Stimulated activated naive CD4-positive, alpha-beta T cell (primary cell): ENCODE measurements at places on chromosomes 16 and 17.

DNA sequence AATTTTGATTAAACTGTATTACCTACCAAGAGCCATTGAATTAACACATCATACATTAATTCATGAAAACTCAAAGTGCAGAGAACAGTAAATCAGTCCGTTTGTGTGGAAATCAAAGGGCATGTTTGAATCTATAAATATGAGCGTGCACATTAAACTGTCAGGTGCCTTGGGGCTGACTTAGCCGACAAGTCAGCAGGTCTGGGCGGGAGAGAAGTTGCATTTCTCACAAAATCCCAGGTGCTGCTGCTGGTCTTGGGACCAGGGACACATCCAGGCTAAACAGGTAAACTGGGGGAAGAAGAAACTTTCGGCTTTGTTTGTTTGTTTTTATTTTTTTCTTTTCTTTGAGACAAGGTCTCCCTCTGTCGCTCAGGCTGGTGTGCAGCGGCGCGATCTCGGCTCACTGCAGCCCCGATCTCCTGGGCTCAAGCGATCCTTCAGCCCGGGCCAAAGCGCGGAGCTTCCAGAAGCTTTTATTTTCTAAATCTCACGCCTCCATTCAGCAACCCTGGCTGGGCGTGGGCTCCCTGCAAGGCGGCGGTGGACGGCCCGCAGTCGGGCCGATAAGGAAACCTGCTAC, 213.9 kb downstream of the MRTFB start:
- DNase-seq, result no peak

DNA sequence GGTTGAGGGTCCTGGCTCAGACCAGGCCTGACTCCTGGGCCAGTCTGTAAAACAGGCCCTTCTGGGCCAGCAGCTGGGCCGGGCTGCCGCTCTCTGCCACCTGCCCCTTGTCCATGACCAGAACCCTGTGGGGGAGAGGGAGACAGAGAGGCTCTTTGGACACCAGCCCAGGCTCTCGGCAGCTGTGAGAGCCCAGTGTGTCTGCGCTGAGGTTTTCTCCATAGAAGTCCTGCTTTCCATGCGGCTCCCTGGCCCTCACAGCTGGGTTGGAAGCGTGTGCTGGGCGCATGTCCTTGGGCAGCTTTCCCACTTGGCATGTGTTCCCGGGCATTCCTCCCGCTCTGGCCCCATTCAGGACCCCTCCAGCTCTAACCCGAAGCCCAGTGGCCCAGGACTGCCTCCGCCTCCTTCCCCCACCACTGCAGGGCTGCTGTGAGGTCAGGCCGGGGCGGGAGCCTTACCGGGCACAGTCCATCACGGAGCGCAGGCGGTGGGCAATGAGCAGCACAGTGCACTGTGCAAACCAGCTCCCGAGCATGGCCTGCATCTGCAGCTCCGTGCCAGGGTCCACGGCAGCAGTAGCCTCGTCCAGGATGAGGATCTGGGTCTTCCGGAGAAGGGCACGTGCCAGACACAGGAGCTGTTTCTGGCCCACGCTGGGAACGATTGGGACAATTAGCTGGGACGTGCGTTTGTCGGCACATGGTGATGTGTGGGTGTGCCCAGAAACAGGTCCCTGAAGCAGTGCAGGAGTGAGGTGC, 73.0 kb downstream of the ABCC6 start:
- no peak for DNase-seq

DNA sequence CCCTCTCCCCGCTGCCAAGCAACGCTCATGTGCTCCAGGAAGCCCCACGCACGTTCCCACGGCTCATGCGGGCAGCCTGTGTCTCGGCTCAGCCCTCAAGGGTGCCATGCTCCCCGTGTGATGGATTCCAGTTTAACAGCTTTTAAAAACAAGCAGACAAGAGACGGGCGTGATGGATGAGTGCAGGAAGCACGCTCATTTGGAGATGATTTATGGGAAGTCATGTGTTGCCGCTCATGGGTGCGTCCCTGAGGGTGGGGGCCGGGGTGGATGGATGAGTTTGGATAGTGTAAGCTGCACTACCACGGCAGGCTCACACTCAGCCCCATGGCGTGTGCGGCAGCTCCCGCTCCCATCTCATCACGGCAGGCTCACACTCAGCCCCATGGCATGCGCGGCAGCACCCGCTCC, 132.8 kb downstream of the RBFOX3 start:
- no peak for DNase-seq

DNA sequence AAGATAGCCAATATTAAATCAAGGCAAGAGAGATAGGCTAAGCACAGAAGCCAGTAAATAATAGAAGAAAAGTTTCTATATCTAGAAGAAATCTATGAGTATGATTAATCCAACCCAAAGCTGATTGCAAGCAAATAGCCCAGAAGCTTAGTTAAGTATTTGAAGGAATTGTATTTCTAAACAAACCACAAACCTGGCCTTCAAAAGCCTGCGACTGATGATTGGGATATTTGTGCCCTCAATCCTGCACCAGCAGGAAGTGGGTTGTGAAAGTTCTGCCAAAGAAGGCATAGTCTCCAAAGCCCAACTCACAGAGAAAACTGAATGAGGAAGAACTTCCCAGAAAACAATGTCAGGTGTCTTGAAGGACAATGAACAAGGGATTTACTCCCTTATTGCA, 114.5 kb upstream of the C17orf78 start:
- no peak for DNase-seq

DNA sequence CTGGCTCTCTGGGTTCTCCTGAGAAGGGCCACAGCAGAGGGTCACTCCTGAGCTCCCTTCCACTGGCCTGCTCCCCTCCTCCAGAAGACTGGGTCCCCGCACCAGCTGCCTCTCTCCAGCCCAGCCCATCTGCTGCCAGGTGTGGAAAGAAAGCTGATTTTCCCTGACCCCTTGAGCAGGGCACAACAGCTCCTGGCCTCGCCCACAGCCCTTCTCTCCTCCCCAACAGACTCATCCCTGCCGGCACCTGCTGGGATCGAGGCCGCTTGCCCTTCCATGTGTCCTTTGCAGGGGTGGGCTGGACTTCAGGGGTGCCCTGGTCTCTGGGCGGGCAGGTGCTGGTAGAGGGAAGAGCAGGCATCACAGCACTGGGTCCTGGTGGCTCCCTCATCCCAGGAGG, 4.8 kb upstream of the SMIM5 start:
- no peak for DNase-seq

DNA sequence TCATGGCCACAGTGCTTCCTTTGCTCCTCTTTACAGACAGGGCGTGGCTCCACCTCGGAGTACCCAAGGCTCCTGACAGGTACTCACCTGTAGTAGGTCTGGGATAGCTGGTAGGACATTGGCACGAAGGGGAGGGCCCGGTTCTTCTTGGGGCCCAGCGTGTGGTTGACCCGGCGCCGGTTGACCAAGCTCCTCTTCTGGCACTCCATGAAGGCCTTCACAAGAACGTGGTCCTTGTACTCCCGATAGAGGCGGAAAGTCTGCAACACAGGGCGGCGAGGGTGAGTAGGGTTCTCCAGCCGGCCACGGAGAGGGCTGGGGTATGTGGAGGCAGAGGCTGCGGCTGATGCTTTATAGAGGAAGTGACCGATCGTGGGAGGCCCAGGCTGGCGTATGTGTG, 69.7 kb downstream of the IL21R start:
- DNase-seq, result no peak

- DNase-seq, result no peak
Observed at GRCh38 chr16:66304151-66304550, 62.3 kb upstream of the CDH5 start.

DNA sequence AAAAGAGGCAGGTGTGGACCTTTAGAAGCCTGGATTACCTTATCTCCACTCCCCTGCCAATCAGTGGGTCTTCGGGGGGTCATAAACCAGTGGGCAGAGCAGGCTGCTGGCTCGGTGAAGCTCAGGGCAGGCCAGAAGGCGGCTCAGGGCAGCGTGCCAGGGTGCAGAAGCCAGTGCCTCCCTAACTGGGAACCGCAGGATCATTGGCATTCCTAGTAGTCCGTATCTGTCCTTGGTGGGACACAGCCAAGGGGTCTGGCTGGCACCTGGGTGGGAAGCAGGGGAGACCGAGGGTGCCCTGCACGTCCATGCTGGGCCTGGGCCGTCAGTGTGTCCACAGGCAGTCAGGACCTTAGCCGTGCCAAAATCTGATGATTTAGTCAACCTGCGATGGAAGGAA, 76.8 kb downstream of the SEC14L1 start:
- no peak for DNase-seq

GRCh38 chr17:17228521-17229279, 8.3 kb downstream of the FLCN start:
- no peak for DNase-seq

DNA sequence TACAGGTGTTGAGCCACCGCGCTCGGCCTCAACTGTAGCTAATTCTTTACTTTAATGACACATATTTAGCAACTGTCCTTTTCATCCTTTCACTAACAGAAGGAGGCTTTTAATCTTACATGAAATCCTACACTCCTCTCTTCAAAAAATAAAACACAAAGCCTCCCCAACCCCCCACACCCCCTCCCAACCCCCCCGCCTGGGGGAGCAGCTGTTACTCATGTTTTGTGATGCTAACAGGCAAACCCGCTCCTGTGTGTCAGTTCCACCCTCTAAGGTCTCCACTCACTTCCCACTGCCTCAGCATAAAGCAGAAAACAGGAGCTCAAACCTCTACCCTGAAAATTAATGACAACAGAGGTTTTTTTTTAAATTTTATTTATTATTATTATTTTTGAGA, 55.4 kb upstream of the SLC25A19 start:
- DNase-seq, result no peak

DNA sequence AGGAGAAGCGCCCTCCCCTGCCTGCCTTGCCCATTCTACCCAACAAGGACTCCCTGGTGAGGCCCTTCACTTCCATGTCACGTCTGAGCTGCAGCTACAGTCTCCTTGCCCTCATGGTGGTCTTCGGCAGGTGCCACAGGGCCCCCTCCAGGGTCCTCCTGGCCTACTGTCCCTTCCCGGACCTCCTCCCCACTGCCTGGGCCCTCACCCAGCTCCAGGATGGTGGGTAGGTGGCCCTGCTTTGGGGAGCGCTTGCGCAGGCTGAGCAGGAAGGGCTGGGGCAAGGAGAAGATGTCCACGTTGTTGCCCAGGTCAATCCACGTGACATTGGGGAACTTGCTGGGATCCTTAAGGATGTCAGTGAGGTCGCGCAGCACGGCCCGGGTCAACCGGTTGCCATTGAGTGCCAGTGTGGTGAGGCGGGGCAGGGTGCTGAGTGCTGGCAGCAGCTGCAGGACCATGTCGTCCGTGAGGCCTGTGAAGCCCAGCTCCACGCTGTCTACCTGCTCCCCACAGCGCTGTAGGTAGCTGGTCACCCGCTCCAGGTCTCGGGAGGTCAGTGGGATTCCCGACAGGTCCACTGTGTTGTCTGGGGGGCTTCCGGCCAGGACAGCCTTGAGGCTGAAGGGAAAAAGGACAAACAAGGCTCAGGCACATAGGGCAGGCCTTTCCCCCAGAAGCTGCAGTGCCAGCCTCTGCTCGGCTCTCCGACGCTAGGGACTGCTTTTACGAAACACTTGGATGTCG, 28.3 kb downstream of the TRPV2 start:
- no peak for DNase-seq

DNA sequence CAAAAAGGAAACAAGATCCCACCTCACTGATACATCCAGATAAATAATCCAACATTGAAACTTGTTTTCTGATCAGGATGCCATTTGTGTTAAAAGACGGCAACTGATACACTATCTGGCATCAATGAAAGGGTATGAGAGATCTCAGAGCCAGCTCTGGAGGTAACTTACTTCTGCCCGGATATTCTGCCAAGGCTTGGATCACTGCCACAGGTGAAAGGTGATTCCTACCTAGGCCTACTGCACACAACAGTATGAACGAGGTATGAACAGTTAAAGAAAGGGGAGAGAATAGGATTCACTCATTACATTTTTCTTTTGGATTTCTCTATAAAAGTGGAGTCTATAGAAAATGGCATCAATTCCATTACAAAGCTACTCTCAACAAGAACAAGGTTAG, 136.1 kb downstream of the HS3ST3A1 start:
- DNase-seq, result no peak

GRCh38 chr17:33868899-33869298, 386.2 kb upstream of the CCL2 start:
- DNase-seq, result no peak

- no peak for DNase-seq
Observed at GRCh38 chr17:81329927-81330883, 35.1 kb upstream of the SLC38A10 start.

GRCh38 chr16:15970743-15971439, 21.5 kb downstream of the ABCC1 start:
- DNase-seq, result no peak

GRCh38 chr16:720447-720989, 428 bp upstream of the ANTKMT start:
- DNase-seq, result peak; percentile 11

DNA sequence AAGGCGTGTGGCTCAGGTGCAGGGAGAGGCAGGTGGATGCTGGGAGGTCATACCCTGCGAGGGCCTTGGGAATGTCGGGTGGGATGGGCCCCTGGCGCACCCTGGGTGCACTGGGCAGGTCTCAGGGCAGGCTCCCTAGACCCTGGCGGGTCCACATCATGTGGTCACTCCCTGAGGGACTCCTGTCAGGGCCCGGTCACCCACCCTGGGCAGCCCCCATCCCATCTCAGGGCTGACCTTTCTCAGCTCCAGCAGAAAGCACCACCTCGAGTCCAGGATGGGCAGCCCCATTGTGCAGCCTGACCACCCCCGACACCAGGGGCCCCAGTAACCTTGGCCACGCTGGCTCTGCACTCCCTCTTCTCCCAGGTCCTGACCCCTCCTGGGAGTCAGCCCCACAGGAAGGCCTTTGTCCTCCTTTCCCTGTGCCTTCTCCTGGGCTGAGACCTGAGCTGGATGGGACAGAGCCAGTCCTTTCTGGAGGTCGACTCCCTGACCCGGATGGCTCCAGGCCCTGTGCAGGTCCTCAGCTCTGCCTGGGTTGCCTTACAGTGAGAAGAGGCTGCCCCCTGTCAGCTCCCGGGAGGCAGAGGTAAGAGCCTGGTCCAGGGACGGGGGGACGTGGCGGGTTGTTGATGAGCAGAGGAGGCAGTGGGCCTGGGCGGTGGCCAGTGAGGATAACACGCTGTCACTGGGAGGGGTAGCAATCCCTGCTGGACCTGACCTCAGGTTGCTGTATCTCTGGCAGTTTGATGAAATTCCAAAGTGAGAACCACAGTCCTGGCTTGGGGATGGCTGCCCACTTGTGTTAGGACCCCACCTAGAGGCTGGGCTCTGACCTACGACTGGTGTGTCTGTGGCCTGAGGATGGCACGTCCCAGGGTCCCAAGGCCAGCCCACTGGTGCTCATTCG, 77.9 kb downstream of the GOSR1 start:
- no peak for DNase-seq
